Aorta (tissue), 5 donors: ENCODE measurements at places on chromosomes 7 and 10. TPM values are rescaled to one million over a fixed set of nuclear protein-coding genes. Genes with fewer than 3 reads are reported as not detected.

DNA sequence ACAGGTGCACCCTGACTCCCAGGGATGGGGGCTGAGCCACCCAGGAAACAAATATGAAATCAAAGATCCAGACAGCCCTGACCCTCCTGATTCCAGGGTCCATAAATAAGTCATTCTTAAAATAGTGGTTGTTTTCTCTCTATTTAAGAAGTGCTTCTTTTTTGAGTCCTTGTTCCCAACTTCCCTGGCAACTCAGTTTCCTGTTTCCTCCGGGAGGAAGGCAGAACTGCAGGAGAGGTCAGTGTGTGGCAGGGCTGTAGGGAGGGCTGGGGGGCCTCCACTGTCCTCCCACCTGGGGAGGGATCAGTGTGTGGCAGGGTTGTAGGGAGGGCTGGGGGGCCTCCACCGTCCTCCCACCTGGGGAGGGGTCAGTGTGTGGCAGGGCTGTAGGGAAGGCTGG is 88.7 kb upstream of the PDGFA start:
- peak; percentile 31 for DNase-seq

- no peak for DNase-seq
These were observed 2.0 kb downstream of the MUC12 start for GRCh38 chr7:100971111-100972001.

DNA sequence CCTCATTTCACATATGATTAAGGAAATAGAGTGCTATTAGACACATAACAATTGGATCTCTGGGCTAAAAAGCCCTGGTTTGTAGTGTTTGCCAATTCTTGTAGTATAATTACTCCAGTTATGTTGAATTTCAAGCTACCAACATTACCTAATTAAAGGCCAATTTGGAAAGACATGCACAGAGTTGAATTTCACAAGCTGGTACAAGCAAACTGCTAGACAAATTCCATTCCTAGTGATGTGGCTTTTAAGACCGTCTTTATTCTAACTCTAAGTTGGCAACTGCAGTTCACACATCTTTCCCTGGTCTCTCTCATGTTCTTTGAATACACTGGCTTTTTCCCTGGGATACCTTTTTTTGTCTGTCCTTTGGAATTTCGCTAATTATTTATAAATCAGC is 384.1 kb upstream of the CNTNAP2 start:
- no peak for DNase-seq

GRCh38 chr7:82234457-82235049 is 209.0 kb downstream of the CACNA2D1 start:
- DNase-seq: no peak

DNA sequence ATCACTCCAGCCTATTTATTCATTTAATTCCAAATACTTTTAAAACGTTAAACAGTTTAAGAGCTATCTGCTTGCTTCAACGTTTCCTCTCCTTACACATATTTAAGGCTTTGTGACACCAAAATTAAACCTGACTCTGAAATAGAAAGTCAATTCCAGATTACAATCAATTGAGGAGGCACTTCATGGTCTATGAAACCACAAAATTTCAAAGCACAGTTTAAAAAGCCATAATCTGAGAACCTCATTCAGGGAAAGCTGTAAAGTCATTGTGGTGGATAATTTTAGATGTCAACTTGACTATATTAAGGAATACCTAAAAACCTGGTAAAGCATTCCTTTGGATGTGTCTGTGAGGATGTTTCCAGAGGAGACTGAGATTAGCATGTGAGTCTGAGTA is 6.2 kb downstream of the SNX13 start:
- no peak for DNase-seq

DNA sequence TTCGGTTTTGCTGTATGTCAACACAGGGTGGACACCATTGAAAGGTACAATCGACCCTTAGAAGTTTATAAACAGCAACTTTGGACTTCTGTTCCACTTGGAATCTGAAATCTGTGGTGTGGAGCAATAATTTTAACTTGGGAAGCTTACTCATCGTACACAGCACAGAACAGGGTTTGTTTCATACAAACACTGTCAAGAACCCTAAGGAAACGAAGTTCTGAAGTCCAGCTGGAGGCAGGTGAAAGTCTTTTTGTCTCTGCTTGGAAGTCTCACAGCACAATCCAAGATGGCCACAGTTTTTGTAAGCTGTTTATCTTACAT is 31.5 kb downstream of the NMT2 start:
- no peak for DNase-seq

DNA sequence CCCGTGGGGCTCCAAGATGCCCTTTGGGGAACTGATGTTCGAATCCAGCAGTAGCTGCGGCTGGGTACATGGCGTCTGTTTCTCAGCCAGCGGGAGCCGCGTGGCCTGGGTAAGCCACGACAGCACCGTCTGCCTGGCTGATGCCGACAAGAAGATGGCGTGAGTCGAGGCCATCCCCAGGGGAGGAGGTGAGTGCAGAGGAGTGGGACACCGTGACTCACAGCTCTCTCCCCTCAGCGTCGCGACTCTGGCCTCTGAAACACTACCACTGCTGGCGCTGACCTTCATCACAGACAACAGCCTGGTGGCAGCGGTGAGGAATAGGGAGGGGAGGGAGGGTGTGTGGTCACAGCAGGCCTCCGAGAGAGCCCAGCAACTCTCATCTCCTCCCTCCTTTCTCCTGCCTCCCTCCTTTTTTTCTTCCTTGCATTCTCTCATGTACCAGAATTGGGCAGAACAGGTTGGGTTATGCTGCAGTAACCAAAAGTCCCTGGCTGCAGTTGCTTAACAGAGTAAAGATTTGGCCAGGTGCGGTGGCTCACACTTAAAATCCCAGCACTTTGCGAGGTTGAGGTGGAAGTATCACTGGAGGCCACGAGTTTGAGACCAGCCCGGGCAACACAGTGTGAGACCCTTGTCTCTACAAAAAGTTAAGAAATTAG is 16.5 kb downstream of the ARPC1B start:
- DNase-seq: no peak

The ADCY1 gene
- 5.8 TPM for total RNA-seq

The CYP3A7 gene
- not detected for total RNA-seq

The NEURL1 gene
- total RNA-seq: 0.18 TPM

The FBXO24 gene
- 0.81 TPM for total RNA-seq
